ENCODE measurements at places on chromosomes 3 and 15.
A peak's percentile ranks its signal among the peaks of the same experiment; 100 is the strongest.

GRCh38 chr3:153600896-153601295 lies 438.9 kb downstream of the RAP2B start:
- no peak for DNase-seq

DNA sequence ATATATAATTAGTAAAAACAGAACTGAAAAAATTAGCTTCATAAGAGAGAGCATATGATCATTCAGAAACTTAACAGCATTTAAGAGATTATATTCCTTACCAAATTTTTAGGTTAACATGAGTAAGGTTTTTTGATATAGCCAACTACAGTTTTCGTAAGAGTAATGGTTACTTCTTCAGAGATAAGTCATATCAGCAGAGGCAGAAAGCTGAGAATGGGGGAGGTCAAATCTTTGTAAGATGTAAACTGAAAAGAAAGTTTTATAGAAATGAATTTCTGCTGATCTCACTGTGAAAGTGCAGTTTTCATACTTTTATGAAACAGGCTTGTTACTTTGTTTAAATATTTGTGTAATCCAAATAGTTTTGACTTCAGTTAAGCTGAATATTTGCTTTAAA lies 193.3 kb downstream of the ZBTB20 start:
- no peak for DNase-seq

- no peak for DNase-seq
Observed at GRCh38 chr15:77815015-77815414, 182.3 kb upstream of the LINGO1 start.

GRCh38 chr3:71724584-71725270 lies 475 bp downstream of the EIF4E3 start:
- DNase-seq: no peak

- DNase-seq: no peak
Observed at GRCh38 chr15:39887211-39887610, 32.9 kb downstream of the GPR176 start.

DNA sequence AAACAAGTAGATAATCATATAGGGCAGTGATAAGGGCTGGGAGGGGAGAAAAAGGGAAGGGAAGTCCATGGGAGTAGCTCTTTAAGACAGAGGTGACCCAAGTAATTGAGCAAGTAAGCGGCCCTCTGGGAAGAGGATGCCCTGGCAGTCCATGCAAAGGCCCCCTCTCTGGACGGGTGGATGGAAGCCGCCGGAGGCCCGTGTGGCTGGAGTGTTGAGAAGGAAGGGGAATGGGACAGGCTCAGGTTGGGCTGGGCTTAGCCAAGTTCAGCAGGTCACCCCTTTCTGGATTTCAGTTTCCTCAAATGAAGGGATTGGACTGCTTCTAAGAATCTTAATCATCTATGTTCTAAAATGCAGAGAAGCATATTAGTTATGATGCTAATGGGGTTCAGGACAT lies 32.4 kb upstream of the TRPM1 start:
- DNase-seq: no peak

DNA sequence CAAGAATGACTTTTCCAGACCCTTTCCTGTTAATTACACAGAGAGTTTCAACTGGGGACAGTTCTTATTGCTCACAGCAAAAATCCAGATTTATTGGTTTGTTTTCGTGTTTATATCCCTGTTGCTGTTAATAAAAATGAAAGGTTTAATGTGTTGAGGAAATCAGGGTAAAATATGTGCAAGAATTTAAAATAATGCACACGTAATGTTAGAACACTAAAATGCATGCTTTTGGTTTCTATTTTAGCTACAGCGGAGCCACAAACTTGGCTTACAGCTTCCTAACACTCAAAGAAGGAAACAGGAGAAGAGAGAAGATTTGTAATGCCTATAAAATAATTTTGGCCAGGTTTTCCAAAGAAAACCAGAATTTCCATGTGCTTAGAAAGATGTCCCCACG lies 62.7 kb downstream of the CASR start:
- no peak for DNase-seq

DNA sequence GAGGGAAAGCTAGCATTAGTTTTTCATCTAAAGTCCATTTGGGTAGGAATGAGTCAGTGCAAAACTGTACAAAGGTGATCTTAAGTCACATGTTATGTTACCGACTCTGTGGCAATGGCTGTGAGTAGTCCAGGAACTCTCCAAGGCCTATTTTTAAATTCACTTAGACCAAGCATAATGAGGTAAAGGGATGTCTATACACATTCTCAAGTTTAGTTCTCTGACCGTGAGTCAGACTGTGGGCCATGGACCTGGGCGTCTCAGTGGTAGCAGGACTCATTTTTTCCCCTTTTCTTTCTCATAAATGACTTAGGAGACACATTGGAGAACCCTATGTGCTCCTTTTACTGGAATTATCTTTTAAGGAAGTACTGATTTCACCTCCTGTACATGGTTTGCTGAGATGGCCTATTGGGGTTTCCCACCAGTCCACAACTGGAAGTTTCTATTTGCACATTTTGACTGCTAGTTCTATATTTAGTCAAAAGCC lies 488.7 kb upstream of the TPRG1 start:
- no peak for DNase-seq

DNA sequence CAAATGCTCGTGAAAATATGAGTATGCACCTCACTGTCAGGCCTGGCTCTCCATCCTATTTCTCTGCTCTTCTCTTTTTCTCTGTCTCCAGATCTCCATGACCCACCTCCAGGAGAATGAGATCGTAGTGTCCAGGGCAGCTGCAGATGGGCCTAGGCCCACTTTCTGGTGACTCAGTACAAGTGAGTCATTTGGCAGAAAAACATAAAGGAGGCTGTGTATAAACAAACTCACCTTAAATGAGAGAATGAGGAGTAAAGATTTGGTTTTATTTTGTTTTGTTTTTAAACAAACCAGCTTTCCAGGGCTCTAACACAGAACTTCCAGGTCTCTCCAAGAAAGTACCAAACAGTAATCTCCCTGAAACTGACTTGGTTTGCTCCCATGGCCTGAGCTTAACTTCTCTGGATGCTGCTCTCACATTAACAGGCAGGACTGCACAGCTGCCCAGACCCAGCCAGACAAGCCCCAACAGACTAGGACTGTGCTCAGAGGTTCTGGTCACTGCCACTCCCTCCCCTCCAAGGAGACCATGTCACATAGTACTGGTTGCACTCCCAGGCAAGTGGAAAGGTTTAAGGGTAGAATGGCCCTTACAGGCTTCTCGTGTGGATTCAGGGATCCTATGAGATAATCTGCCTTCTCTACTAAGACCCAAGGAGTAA lies 1.5 kb upstream of the HEG1 start:
- DNase-seq: peak; percentile 23

GRCh38 chr15:96593735-96594134 lies 263.2 kb downstream of the NR2F2 start:
- no peak for DNase-seq

DNA sequence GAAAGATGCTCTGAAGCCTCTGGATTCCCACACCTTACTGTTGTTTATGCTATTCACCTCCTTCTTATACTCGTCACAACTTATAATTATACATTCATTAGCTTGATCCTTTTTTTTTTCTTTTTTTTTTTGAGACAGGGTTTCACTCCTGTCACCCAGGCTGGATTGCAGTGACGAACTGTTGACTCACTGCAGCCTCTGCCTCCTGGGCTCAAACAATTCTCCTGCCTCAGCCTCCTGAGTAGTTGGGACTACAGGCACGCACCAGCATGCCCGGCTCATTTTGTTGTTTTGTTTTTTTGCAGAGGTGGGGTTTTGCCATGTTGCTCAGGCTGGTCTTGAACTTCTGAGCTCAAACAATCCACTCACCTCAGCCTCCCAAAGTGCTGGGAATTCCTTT lies 143.6 kb downstream of the PLCL2 start:
- DNase-seq: no peak

- no peak for DNase-seq
Observed at GRCh38 chr3:122074621-122075265, 19.6 kb downstream of the CD86 start.

GRCh38 chr3:42520336-42520735 lies 17.9 kb downstream of the VIPR1 start:
- DNase-seq: no peak

DNA sequence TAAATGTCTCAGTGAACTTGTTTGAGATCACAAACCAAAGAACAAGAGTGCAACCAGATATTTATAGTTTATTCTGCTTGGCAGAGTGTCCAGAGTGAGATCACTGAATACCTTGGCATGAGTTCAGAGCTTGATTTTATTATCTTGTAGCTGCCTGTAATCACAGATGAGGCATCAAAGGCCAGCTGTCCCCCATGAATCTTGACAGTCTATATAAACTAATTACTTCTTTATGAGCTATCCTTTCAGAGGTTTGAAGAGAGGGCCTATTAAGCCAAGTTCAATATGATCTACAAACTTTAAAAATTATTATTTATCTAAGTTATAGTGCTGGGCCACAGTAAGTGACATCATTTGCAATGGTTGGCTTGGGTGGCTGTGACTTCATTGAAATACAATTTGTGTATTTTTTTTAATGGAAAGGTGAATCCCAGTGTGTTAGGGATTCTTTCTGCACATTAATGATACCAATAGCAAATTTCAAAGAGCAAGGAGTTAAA lies 251.5 kb downstream of the CLSTN2 start:
- DNase-seq: peak; percentile 44

GRCh38 chr15:66138096-66138783 lies 115.3 kb downstream of the MEGF11 start:
- no peak for DNase-seq

DNA sequence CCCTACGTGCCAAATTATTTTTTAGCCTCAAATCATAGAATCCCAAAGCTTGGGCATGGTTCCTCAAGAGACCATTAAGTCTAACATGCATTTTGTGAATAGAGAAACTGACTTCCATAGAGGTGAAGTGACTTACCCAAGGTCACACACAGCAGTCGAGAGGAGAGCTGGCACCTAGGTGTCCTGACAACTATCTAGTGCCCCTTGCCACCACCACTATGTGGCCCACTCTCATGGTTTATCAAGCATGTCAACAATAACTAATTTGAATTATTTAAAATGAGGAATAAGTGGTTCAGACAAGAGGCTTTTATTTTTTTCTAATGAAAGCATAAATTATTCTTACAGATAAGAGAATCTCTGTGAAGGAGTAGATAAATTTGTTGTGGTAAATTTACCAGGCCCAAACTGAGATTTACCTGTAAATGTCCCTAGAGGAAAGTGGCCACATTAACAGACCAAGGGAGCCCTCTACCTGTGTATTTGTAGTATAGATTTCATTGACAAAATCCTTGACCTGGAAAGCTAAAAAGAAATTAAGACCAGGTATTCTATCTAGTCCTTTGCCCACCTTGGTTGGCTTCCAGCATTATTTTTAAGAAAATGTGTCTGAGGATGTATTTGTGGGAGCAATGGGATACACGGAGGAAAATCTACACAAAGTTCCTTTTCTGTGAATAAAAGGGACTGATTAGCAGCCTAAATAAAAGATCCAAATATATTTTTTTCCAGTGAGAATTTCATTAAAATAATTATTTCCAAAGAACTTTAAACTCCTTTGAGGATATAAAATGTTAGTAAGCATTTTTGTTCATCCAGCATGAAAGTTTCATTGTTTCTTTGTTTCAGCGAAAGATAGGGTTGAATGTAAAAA lies 49.1 kb downstream of the IQCH start:
- DNase-seq: no peak

- no peak for DNase-seq
Observed at GRCh38 chr3:184315543-184315867, 1.1 kb downstream of the EIF4G1 start.

- no peak for DNase-seq
Observed at GRCh38 chr3:114597012-114597411, 303.2 kb downstream of the TIGIT start.

DNA sequence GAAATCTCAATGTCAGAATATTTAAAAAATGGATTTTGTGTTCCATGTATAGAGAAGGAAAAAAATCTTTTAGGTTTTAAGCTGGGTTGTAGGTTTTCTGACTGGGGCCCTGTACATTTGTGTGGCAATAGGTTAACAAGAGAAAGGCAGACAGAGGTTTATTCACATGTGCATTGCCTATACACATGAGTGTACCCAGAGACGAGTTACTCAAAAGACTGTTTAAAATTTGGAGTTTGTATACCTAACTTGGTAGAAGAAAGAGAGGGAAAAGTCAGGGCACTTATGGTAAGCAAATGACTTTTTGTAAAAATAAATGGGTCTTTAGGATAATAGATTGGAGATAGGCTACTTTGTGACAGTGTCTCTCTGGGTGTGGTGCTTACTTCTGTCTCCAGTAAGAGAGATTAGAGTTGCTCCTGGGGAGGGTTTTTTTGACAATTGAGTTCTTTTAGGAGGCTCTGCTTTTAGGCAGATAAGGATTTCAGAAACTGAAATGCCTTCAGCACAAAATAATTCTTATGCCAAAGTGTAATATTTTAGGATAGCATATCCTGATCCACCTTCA lies 225.2 kb downstream of the TCF12 start:
- DNase-seq: no peak

GRCh38 chr15:73345658-73346057 lies 23.1 kb downstream of the HCN4 start:
- DNase-seq: no peak

GRCh38 chr3:191648787-191649186 lies 187.8 kb downstream of the PYDC2 start:
- no peak for DNase-seq

- no peak for DNase-seq
Observed at GRCh38 chr3:146203776-146204175, 42.8 kb upstream of the PLOD2 start.

- no peak for DNase-seq
Observed at GRCh38 chr15:38991126-38991525, 426.5 kb upstream of the RASGRP1 start.

- DNase-seq: no peak
Observed at GRCh38 chr15:92909136-92909781, 9.1 kb downstream of the CHD2 start.

GRCh38 chr15:99481951-99482230 lies 83.9 kb upstream of the MEF2A start:
- no peak for DNase-seq

- no peak for DNase-seq
Observed at GRCh38 chr15:38758043-38758442, 193.4 kb upstream of the RASGRP1 start.

DNA sequence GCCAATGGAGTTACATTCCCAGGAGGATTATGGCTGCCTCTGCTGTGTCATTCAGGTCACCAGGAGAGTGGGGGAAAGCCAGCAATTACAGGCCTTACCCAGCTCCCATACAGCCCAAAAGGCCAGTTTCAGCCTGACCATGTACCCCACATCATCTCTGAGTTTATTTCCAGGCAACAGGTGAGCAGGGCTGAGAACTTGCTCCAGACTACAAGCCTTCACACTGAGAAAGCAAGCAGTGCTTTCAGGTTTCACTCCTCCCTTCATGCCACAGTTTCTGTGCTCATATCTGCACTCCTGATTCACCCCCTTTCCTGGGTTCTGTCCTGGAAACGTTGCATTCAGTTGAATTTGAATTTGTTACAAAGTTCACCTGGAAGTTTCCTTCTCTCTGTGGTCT lies 68.1 kb upstream of the ABI3BP start:
- no peak for DNase-seq

- no peak for DNase-seq
Observed at GRCh38 chr15:48972750-48973503, 9.2 kb upstream of the SHC4 start.

GRCh38 chr3:156132313-156132712 lies 11.9 kb downstream of the KCNAB1 start:
- DNase-seq: no peak

Measured in T1000 (cell line).